ENCODE measurements at places on chromosomes 4 and X.

DNA sequence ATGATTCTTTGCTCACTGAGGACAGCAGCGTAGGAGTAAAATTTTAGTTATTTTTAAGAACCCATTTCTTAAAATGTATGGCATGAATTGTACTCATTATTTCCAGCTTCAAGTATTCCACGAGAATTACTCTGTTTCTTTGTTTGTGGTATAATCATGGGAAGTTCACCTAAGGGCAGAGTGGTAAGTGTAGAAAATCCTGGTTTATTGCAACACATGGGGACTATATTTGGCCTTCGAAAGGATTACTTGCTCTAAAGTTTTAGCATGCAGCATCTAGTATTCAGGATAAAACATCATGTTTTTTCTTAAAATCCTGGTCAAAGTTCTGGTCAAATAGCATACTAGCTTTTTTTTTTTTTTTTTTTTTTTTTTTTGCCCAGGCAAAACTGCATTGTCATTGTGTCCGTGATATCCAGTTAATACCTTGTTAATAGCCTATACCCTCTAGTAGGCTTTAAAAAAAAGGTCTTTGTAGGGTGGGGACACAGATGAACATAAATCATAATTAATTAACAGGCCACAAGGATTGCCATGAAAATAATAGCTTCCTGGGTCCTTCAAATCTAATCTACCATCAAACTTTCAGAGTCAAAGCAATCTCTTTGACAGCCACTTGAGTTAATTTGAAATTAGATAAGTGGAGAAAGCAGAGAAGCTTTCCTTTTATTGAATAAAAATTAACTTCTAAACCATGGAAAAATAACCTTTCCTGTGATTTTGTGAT, 44.6 kb upstream of the VEGFC start:
- DNase-seq: no peak

GRCh38 chrX:112473654-112474053, 206.1 kb downstream of the LHFPL1 start:
- DNase-seq: no peak

DNA sequence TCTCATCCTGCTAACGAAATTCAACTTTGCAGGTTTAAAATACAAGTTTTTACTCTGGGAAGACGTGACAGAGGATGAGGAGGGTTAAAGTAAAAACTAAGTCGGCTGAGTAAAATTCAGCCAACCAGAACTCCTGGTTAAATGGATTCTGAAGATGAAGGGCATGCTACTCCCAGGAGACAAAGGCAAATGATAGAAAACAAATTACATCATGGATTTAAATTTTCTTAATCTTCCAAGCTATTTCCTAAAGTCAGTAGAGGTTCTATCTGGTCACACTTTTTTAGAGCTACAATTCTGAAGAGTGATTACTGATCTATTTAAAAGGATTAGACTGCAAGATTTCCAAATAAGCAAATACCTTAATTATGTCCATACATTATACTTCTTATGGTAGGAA, 47.9 kb downstream of the ZNF827 start:
- DNase-seq: no peak

GRCh38 chr4:161329852-161330251, 833.9 kb downstream of the FSTL5 start:
- no peak for DNase-seq

DNA sequence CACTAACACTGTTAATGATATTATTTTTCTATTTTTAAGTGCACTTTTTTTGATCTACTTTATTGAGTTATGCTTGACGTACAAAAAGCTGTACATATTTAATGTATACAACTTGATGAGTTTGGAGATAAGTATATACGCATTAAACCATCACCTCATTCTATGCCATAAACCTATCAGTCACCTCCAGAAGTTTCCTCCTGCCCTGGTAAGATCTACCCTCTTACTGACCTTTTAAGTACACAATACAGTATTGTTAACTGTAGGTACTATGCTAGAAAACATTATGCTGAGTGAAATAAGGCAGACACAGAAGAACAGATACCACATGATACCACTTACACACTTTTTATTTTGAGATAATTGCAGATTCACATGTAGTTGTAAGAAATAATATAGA, 36.9 kb downstream of the INTS6L start:
- no peak for DNase-seq

Measured in stimulated activated CD4-positive, alpha-beta T cell treated with anti-CD3 and anti-CD28 coated beads, TNF-alpha, amount 100 ng/mL, for 48 hours (primary cell).